Stimulated activated CD4-positive, alpha-beta T cell treated with anti-CD3 and anti-CD28 coated beads, Interleukin-12 subunit alpha, Interleukin-12 subunit beta, amount 100 ng/mL, for 4 hours (primary cell): ENCODE measurements at places on chromosomes 3 and 15.
A peak's percentile ranks its signal among the peaks of the same experiment; 100 is the strongest.

DNA sequence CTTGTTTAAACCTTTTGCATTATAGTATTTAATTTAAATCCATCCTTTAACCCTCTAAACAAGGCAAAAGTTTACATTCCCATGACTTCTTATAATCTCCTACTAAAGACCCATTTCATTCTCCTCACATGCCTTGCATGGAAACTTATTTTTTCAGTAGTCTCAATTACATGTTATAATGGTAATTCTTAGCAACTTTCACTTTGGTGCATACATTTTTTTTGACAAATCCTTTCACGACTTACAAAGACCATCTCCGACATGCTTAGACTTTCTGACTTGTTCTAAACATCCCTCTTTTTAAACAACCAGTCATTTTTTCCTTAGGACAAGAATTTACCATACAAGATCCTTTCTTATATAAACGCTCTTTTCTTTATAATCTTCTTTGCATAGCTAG lies 615.4 kb upstream of the GBE1 start:
- DNase-seq: no peak

GRCh38 chr15:77009646-77010311 lies 14.9 kb downstream of the PSTPIP1 start:
- DNase-seq: no peak

DNA sequence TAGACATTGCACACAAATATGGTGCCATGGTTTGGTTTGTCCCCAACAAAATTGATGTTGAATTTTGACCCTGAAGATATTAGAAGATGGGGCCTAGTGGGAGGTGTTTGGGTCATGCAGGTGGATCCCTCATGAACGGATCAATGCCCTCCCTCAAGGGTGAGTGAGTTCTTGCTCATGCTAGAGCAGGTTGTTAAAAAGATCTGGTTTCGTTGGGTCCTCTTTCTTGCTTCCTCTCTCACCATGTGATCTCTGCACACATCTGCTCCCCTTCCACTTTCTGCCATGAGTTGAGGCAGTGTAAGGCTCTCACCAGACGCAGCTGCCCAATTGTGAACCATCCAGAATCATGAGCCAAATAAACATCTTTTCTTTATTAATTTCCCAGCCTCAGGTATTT lies 87.8 kb upstream of the MDFIC2 start:
- no peak for DNase-seq

- DNase-seq: no peak
Observed at GRCh38 chr15:42729409-42729808, 7.5 kb downstream of the CDAN1 start.

GRCh38 chr15:67409175-67409574 lies 111.8 kb upstream of the C15orf61 start:
- no peak for DNase-seq

GRCh38 chr15:80706161-80706560 lies 11.1 kb downstream of the ABHD17C start:
- no peak for DNase-seq

- no peak for DNase-seq
Observed at GRCh38 chr15:39461536-39462130, 119.2 kb upstream of the THBS1 start.

- no peak for DNase-seq
Observed at GRCh38 chr3:178277605-178278004, 258.6 kb upstream of the KCNMB2 start.

DNA sequence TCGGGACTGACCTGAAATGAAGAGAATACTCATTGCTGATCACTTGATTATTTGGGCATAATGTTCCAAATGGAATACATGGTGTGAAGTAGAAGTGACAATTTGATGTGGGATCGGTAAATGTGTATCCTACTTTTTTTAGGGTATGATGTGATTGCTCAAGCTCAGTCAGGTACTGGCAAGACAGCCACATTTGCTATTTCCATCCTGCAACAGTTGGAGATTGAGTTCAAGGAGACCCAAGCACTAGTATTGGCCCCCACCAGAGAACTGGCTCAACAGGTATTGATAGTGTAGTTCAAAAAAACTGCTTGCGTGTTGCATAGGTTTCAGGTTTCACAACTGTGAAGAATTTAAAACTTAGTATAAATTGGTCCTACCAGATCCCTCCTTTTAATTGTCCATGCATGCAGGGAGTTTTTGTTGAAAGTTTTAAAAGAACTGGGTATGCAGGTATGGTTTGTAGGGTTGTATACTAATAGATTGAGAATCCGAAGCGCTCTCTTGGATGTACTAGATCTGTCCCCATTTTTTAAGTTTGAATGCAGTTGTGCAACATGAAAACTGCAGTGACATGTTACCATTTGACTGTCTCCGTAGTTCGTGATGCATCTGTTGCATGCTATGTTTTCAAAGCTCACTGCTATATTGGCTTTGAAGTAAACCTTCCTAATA lies 1.6 kb downstream of the EIF4A2 start:
- no peak for DNase-seq

GRCh38 chr3:193140381-193140780 lies 100.6 kb upstream of the PLAAT1 start:
- no peak for DNase-seq

DNA sequence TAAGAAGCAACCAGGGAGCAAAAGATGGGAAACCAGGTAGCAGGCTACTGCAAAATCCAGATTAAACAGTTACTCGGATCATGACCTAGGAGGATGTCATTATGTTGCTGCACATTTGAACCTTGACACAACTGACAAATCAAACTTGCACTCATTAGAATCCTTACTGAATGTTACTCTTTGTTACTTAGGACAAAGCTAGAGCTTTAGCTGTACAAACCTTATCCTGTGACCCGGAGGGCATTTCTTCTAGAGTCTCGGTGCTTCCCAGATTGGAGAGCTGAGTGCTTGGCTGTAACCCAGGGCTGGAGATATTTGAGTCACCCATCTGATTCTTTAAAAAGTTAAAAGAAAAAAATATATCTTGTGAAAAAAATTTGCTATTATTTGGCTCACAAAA lies 43.4 kb downstream of the DCP1A start:
- DNase-seq: no peak

GRCh38 chr3:15108082-15108545 lies 9.2 kb upstream of the RBSN start:
- peak; percentile 73 for DNase-seq

GRCh38 chr3:192435241-192435640 lies 292.1 kb downstream of the FGF12 start:
- DNase-seq: no peak

DNA sequence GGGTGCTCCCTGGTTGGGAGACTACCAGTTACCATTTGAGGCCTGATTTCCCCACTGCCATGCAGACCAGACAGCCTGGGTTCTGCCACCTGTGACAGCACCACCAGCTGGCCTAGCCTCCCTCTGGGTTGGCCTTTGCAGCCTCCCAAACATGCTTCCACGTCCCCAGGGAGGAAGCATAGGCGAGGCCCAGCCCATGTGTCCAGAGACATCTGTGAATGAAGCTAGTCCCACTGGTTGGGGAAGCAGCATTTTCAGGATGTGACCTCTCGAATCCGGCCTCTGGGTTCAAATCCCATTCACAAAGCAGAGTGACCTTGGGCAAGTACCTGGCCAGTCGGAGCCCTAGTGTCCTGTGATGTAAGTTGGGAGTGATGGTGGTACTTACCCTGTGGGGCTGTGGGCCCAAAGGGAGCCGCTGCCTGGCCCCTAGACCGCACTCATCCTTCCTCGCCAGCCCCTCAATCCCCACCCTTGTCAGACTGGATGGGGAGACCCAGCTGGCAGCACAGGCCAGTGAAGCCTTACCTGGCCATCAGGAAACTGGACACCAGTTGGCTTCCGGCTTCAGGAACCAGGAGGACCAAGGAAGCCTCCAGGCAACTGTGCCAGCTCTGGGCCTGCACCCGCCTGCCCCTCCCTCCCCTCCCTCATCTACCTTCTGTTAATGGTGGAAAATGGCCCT lies 6.0 kb downstream of the KLF15 start:
- no peak for DNase-seq

DNA sequence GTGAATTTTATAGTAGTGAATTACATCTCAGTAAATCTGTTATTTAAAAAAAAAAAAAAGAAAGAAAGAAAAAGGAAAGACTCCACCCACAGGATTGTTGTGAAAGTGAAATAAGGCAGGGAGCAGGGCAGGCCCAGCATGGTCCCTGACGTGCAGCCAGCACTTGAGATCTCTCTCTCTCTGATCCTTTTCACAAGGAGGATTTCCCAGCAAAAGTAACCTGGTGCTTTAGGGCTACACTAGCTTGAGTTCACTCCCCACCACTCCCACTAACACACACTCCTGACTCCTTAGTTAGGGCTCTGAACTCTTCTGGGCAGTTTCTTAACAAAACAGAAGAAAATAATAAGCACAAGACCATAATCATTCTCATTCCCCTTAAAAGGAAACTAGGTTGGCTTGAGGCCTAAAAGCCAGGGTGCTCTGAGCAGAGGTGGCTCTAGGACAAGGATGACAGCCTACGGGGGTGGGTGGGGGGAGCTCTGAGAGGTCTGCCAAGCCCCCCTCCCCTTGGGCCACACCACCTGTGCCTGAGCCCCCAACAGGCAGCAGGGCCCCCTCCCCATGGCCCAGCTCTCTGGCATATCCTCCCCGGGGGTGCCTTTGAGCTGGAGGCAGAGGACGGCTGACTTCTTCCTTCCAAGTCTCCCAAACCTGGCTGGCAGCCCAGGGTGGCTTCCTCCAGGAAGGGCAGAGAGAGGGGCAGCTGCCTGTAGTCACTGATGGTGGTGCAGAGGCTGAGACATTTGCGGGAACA lies 856 bp downstream of the TMEM40 start:
- DNase-seq: no peak

DNA sequence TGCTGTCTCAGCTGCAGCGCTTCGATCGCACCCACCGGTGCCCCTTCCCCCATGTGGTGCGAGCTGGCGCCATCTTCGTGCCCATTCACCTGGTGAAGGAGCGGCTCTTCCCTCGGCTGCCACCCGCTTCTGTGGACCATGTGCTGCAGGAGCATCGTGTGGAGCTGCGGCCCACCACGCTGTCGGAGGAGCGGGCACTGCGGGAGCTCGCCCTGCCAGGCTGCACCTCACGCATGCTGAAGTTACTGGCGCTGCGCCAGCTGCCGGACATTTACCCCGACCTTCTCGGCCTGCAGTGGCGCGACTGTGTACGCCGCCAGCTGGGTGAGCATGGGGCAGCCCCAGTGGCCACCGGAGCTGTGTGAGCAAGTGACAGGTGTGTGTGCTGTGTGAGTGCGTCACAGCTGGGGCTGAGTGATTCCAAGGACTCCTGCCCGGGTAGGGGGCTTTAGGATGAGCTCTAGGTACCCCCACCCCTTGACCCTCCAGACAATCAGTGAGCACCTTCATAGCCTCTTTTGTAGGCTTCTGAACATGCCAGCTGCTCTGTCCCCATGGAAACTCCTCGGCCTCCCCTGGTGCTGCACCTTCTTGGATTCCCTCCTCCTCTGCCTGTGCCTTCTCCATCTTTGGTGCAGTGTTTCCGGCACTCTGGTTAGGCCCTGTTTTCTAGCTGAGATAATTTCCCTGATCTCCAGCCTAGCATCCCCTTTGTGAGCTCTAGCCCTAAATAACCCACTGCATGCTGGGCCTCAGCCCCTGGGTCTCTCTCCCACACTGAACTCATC lies 7.0 kb downstream of the C15orf39 start:
- no peak for DNase-seq

- no peak for DNase-seq
Observed at GRCh38 chr15:89487791-89488190, 8.6 kb downstream of the RHCG start.

DNA sequence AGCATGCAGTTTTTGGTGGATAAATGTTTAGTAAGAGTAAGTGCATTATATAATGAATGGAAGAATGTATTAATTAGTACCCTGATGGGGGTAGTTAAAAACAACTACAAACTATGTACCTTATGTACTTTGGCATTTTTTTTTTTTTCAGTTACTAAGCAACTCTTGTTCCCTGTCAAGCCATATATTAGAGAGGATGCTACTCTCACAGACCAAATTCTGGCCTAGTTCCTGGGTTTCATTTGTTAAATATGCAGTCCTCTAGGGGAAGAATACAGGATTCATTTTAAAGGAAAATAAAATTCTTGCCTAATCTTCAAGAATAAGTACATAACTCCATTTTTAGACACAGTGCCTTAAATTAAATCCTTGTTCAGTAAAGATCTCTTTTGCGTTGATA lies 16.9 kb downstream of the FAM98B start:
- DNase-seq: no peak

DNA sequence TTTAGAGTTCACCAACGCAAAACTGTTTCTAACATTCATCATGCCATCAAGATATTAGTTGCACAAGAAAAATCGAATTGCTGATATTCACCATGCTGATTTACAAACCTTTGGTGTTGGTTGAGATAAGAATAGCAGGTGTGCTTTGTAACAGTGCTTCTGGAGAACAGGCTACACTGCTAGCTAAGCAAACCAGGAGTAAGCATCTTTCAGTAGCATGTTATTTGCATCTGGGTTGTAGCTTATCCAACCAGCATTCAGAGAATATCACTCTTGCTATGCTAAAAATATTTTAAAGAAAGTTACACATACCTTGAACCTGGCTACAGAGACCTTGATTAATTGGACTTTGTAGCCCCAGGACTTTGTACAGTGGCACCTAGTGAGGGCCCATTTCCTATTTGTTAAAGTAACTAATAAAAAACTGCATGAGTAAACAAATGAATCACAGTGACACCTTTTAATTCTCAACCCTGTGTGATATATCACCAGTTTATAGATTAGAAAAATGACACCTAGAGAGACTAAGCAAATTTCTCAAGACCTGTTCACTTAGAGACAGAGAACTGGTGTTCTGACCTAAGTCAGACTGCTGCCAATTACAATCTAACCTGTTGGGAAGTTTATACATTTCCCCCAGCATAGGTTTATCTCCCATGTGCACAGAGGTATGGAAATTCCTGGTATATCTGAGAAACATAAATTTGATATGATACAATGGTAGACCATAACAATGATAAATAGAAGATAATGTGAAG lies 435.5 kb upstream of the TGFBR2 start:
- DNase-seq: no peak

DNA sequence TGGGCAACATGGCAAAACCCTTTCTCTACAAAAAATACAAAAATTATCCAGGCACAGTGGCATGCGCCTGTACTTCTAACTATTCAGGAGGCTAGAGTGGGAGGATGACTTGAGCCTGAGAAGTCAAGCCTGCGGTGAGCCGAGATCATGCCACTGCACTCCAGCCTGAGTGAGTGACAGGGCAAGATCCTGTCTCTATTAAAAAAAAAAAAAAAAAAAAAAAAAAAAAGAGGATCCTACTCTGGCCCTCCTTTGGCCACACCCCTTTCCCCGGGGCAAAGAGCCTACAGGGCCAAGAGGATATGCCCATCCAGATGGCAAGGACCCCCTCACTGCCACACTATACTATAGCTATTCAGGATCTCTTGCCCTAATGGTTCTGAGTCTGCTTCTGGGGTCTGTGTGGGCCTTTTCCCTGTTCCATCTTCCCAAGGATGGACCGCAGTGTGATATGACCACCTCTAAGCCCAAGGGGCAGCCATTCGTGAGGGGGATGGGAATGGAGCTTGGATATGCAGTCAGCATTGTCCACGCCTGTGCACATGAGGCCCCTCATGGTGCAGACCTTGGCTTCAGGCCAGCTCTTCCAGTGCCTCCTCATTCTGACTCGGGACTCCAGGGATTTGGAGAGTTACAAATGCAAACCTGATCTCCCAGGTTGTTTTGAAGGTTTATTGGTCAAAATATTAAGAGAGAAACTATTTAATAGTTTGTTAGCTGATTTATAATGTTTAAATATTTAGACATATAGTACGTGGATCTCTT lies 7.3 kb downstream of the TYRO3 start:
- no peak for DNase-seq
